Stimulated activated CD4-positive, alpha-beta T cell treated with anti-CD3 and anti-CD28 coated beads, Interleukin-1b, Interleukin-23, amount 100 ng/mL, for 48 hours (primary cell): ENCODE measurements at places on chromosomes 7 and 10.

- no peak for DNase-seq
These were observed 1166.2 kb downstream of the DNAJB9 start for GRCh38 chr7:109735881-109736280.

DNA sequence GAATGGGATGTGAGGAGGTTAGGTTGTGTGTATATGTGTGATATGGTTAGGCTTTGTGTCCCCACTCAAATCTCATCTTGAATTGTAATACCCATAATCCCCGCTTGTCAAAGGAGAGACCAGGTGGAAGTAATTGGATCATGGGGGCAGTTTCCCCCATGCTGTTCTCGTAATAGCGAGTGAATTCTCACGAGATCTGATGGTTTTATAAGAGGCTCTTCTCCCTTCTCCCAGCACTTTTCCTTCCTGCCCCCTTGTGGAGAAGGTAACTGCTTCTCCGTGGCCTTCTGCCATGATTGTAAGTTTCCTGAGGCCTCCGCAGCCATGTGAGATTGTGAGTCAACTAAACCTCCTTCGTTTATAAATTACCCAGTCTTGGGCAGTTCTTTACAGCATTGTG is 47.3 kb downstream of the NPVF start:
- no peak for DNase-seq

GRCh38 chr10:75696536-75696935 is 265.1 kb downstream of the LRMDA start:
- DNase-seq = no peak

GRCh38 chr7:95808396-95808795 is 36.0 kb downstream of the DYNC1I1 start:
- no peak for DNase-seq

GRCh38 chr7:47376991-47377616 is 204.8 kb downstream of the TNS3 start:
- no peak for DNase-seq

DNA sequence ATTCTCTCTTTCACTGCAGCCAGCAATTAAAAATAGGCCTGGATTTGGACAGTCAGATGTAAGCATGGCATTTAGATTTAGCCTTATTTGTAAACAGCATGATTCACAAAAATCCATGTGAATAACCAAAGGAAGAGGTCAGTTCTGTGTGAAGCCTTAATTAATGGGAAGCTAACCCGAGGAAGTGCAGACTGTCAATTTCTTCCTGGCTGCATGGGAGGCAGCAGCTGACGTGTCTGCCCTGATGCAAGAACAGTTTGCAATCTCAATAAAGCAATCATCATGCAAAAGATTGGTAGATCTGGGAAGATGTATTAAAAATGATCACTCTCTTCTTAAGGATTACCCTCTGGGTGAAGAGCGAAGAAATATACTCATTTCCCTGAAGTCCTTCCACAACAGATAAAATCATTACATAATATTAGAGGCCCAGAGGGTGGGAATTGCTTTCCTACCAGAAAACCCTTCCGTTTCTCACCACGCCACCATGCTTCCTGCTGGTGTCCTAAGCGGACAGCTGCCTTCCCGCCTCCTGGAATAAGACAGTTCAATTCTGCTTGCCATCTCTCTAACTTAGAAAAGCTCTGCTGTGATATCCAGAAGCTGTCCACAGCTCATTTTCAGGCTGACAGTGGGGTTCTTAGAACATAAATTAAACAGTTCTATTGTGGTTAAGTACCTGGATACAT is 526.7 kb upstream of the NRP1 start:
- no peak for DNase-seq

DNA sequence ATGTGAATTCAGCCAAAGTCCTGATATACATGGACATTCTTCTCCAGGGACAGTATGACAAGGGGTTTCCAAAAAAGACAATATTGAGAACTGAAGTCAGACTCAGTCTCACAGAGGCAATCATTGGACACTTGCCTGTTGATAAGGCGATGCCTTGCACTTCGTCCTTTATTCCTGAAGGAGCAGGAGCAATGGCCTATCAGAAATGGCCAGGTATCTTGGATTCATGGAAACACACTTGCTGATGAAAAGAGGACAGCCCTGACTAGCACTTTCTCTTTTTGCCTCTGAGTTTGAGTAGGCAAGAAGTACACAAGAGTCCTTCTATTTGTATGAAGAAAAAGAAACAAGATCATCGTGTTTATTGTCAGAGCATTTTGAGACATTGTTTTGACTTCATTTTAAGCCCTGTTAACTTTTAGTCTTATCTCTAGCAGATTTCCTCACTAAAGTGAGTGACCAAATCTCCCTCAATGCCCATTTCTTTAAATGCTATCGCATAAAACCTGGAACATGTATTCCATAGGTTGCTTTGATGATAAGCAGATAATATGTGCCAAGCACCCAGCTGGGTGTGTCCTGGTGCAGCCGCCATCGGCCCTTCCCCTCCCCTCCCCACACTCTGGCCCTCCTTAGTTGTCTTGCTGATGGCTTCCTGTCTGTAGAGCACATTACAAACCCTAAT is 26.6 kb downstream of the ST8SIA6 start:
- DNase-seq = no peak

GRCh38 chr10:24882047-24882698 is 70.2 kb downstream of the PRTFDC1 start:
- DNase-seq = peak; percentile 44

- DNase-seq = no peak
These were observed 2.8 kb upstream of the ABI1 start for GRCh38 chr10:26863351-26864076.

DNA sequence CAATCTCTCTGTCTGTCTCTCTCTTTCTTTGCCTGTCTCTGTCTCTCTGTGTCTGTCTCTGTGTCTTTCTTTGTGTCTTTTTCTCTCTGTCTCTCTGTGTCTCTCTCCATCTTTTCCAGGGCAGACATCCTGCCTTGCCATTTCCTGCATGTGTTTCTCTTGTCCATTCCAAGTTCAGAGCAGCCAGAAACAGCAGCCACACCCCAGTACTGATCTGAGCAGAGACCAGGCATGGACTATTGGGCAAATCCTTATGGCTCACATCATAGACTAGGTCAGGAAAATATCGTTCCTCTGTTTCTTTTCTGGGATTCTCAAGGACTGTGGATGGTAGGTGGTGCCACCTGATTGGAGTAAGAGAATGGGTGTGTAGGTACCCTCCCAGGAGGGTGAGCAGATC is 95.8 kb downstream of the RAMP3 start:
- no peak for DNase-seq

DNA sequence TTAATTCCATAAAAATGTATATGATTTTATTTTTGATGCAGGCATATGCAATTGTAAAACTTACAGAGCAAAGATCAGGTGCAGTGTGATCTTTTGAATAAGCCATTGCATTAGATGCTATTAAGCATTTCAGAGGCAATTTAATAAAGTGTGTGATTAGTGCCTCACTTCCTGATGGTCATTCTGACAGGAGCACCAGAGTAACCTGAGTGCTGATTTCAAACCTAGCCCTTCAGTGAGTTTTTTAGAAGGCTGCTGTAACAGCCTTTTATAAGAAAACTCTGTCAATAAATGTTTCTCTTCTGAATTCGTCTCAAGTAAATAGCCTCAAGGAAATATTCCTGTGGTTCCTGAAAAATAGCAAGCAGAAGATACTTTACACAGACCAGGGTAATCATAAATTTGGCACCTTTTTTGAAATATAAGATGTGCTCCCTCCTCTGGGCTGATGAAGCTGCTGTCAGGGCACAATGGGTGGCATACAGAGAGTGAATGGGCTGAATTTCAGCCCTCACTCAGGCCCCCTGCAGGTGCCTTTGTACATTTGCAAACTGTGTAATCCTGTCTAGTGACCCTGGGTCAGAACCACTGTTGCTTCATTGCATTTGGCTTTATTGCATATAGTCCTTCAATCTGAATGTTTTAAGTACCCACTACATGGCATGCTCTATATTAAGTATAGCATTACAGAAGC is 193.7 kb upstream of the CSTF2T start:
- DNase-seq = no peak

- DNase-seq = no peak
These were observed 151.4 kb upstream of the PRPS1L1 start for GRCh38 chr7:18179093-18179492.

DNA sequence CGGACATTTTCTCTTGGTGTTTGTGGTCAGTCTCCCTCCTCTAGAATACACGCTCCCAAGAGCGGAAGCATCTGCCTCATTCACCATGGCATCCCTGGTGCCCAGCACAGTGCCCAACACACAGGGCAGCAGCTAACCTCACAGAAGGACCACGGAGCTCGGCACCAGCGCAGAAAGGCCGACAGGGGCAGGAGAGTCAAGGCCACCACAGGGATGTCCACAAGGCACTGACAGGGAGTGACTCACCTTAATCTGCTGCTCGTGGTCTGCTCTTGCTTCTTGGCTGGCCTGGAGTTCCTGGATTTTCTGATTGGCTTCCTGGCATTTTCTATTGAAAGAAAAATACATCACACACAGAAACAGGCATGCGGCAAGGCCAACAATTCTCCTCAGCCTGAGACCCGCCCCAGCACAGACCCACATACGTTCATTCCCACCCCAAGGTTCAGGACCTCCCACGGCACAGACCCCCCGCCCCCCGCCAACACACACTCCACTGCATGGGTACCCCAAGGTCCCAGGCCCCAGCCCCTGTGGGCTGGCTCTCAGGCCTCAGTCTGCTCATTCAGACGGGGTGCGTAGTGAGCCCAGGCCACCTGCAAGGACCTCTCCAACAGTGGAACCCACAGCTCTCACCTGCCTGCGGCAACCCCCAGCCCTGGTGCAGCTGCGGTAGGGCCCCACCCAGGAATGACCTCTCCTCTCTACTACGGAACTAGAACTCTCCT is 14.9 kb downstream of the MAD1L1 start:
- DNase-seq = no peak

DNA sequence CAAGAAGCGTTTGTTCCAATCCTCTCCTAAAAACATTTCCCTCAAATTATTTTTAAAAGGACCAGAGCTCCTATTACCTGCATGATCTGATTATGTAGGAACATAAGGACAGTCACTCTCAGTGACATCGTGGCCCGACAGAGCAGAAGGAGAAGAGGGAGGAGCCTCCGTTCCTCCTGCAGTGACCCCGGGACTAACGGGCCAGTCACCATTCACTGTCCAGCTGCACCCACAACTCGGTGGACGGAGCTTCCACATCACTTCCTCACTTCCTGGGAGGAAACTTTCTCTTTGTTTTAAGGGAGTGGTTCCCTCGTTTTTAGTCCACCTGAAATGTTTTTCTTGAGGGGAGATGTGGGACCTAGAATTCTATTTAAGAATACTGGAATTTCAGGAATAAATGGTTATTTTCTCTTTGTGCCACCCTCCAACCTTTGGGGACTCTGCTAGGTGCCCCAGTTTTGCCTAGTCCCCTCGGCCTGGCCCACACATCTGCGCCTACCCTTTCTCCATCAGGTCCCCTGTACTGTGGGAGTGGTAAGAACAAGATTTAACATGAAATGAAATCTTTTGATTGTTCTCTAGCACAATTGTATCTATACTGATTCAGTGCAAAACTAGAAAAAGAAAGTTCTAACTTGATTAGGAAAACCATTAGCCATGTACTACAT is 173.5 kb upstream of the RNF32 start:
- no peak for DNase-seq

- no peak for DNase-seq
These were observed 9.9 kb downstream of the TAS2R41 start for GRCh38 chr7:143487566-143487965.

- DNase-seq = no peak
These were observed 103.1 kb upstream of the AFAP1L2 start for GRCh38 chr10:114507449-114507848.
